ENCODE measurements at places on chromosomes 12 and 14.

- no peak for DNase-seq
These were observed 65.9 kb downstream of the PTPN21 start for GRCh38 chr14:88488897-88489296.

- DNase-seq, result no peak
These were observed 60.6 kb downstream of the MYRFL start for GRCh38 chr12:69885658-69886057.

DNA sequence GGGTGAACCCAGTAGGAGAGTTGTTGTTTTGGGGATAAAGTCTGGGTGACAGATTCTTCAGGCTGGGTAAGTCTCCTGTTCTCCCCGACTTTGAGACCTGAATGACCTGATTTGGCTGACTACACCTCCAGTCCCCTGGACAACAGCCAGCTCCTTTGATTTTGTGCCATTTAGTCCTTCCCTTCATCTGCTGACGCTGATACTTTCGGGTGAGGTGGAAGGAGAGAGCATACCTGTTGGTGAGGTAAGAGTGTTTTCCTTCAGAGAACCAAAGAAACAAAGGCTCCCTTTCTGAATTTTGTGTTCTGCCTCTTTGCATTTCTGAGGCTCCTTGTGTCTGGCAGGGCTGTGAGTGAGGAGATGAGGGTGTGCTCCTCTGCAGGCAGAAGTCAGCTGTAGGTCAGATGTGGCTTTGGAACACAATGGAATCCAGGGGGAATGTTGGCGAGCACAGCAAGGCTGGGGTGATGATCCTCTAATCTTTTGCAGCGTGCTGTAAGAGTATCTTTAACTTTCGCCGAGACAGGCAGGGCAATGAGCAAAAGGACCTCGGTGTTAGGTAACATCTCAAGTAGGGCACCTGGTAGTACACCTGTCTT, 12.1 kb downstream of the ETV6 start:
- DNase-seq, result no peak

GRCh38 chr12:132033627-132034026, 83.9 kb downstream of the EP400 start:
- DNase-seq, result no peak

DNA sequence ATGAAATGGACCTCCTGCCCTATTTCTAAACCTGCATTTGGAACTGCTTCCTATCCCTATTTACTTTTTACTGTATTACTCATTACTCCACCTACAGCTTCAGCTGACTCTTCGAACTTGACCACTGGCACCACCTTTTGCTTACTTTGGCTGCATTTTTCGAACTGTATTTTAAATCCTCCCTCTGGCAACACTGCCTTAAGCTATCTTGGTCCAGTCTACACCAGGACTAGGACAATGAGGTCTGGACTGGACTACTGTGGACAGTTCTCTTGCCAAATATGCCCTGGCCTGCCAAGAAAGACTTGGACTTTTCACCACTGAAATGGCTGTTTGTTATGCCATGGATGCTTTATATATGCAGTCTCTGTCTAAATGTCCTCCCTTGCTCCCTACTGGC, 328.1 kb downstream of the BTG1 start:
- no peak for DNase-seq

GRCh38 chr12:6084969-6085450, 39.5 kb downstream of the VWF start:
- no peak for DNase-seq

DNA sequence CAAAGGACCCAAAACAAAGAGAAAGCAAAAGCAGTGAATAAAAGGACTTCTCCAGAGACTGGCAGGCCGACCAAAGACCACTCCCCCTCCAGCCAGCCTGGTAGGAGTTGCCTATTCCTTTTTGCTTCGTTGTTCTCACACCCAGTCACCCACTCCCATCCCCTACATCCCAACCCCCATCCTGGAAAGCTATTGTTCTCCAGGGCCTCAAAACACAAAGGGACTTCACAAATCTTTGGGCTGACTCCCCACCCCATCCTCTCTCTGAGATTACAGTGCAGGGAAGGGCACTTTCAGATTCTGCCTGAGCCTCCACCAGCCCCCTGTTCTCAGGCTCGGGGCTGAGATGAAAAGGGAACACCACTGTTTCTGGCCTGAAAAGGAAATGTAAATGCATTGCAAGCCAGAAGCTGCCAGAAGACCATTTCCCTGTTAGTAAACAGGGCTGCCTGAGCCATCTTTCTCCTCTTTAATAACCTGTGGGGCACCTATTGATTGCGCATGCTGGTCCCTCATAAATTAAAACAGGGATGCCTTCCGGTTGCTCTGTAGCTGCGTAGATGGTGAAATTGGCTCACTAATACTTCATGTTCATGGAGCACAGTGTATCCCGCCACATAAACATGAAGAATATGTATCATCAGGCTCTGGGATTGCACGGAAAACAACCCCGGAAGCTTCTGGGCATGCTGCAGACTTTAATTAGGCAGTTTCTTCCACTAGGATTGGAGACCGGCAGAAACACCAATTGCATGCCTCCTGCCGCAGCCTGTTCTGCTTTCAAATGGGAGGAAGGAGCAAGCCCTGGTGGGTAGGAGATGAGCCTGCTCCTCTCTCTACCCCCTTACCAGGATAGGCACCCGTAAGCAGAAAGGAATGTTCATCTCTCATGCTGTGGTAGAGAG, 130.3 kb upstream of the FUT8 start:
- no peak for DNase-seq

- no peak for DNase-seq
These were observed 30.7 kb upstream of the LALBA start for GRCh38 chr12:48600552-48600951.

GRCh38 chr14:68541178-68541896, 251.5 kb downstream of the ZFP36L1 start:
- DNase-seq, result no peak

GRCh38 chr12:47377414-47378221, 297.9 kb upstream of the AMIGO2 start:
- peak; percentile 86 for DNase-seq

GRCh38 chr12:71046215-71046614, 111.6 kb downstream of the TSPAN8 start:
- DNase-seq, result no peak

Measured in transverse colon (tissue), 4 donors.